ENCODE measurements at places on chromosomes 7 and 10.

- peak; percentile 76 for DNase-seq
These were observed 33.3 kb downstream of the GET4 start for GRCh38 chr7:909358-910329.

DNA sequence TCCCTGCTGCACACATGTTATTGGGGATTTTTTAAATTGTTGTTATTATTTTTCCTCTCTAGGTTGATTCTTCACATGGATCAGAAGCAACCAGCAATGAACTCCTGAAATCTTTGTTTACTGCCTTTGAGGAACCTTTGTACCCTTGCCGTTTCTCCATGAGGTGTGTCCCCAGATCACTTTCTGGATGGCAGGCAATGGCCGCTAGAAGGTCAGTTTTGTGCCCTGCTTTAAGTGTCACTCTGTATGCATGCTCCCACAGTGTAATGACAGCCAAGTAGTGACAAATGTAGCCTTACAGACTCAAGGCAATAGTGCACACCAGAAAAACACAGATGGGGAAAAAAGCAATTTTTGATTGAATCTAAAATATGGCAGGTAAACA, 47.7 kb upstream of the NRP1 start:
- DNase-seq = no peak

DNA sequence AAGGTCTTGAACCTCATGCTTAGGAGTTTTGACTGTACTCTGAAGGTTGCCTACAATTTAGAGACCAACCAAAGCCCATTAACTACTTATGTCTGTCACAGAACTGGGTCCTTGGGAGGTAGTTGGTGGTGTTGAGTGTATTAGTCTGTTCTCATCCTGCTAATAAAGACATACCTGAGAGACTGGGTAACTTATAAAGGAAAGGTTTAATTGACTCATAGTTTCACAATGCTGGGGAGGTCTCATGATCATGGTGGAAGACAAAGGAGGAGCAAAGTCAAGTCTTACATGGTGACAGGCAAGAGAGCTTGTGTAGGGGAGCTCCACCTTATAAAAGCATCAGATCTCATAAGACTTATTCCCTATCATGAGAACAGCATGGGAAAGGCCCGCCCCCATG, 319.6 kb upstream of the ZMIZ1 start:
- no peak for DNase-seq

DNA sequence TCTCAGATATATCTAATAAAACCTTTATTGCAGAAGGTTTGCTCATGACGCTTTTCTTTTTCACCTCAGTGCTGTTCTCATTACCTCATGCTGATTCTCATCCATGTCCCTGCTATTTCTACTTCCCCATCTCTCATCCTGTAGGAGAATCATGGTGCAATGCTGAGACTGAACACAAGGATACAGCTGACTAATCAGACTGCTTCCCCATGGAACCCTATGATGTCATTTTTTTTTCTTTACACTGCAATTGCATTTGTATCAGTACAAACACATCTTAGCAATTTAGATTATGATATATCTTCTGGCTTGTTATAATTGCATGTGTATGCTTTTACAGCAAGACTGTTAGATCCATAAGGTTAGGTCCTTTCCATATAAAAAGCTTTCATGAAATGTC, 93.7 kb downstream of the SEMA3A start:
- peak; percentile 18 for DNase-seq

DNA sequence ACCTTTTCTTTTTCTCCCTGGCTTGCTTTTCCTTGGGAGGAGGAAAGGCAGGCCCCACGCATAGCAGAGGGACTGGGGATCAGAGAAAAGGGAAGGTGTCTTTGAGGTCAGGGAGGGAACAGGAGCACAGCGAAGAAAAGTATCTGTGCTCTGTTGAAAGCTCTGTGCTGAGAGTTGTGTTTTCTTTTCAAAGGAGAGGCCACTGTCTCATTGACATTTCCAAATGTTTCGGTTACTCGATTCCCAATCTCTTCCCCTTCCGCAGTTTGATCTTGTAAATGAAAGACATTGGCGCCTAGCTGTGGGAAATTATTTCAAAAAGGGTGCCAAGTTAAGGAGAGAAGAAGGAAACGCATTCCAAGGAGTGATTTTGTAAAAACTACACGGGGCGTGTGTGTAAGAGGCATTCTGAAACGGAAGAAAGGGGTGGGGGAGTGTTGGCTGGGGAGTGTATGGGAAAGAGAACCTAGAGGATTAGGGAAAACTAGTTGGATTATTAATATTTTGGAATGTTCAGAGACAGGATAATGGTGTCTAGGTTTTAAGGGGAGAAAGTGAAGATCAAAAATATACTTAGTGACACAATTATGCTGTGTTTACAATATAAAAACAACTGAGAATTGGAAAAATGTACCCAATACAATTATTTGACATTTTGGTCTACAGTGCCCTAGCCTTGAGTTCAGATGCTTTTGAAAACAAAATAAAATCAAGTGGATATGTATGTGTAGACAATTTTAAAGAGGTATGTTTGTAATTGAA, 708 bp downstream of the KLHDC10 start:
- DNase-seq = peak; percentile 54

GRCh38 chr7:34168013-34168412, 262.7 kb downstream of the BMPER start:
- DNase-seq = no peak

DNA sequence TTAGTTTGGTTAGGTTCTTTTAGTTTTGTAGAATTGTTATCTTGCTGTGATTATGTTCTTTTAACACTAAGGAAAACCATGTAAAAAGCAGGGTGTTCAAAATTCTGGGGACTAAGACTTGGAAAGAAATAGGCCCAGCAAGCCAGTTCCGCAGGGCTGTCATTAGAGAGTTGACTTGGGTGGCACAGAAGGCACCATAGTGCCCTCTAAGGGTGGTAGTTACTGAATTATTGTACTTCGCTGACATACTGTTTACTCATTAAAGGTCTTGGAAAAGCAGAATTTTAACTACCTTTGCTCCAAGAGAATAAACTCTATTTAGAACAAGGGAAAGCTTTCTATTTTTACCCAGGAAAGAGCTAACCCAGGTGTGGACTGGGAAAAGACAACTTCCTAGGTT, 86.5 kb downstream of the OTUD1 start:
- DNase-seq = peak; percentile 35

DNA sequence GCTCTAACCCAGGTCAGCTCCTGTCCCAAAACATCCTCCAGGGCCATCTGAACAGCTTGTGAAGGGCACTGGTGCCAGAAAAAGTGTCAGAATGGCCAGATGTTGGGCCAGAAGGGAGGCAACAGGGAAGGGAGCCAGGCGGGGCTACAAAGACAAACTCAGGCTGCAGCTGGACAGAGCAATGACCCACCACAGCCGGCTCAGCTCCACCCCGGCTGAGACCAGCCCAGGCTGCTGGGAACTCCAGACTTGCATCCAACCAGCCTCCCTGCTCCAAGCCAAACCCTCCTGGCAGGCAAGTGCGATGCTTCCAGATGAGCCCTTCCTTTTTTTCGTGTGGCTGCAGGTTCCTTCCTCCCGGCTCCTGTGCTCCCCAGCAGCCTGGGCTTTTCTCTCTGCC, 466.9 kb downstream of the PTPRN2 start:
- DNase-seq = no peak

GRCh38 chr10:121501796-121502195, 96.4 kb downstream of the FGFR2 start:
- DNase-seq = no peak

DNA sequence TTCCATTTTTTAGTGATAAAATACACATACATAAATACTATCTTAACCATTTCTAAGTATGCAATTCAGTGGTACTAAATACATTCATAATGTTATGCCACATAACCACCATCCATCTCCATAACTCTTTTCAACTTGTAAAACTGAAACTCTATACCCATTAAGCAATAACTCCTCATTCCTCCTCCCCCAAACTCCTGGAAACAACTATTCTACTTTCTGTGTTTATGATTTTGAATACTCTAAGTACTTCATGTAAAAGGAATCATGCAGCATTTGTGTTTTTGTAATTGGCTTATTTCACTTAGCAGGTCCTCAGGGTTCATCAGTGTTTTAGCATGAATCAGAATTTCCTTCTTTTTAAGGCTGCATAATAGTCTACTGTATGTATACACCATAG, 131.8 kb downstream of the TES start:
- no peak for DNase-seq

GRCh38 chr10:106609470-106610266, 554.8 kb downstream of the SORCS1 start:
- DNase-seq = peak; percentile 31

GRCh38 chr10:1659221-1659791, 78.0 kb downstream of the ADARB2 start:
- no peak for DNase-seq

- DNase-seq = no peak
These were observed 101.9 kb downstream of the COL28A1 start for GRCh38 chr7:7433811-7434210.

DNA sequence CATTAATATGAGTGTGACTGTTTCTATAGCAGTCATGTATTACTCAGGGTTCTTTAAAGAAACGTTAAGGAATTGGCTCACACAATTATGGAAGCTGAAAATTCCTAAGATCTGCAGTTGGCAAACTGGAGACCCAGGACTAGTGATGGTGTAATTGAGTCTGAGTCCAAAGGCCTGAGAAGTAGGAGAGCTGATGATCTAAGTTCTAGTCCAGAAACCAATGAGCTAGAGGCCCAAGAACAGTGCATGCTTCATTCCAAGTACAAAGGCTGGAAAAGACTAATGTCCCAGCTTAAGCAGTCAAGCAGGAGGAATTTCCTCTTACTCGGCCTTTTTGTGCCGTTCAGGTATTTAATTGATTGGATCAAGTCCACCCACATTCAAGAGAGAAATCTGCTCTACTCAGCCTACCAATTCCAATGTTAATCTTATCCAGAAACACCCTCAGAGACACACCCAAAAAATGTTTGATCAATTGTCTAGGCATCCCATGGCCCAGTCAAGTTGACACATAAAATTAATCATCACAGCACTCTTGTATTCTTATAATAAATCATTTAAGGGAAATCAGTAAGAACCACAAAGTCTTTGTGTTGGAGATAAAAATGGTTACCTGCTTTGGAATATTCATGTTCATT, 312.1 kb downstream of the PRKG1 start:
- DNase-seq = no peak

DNA sequence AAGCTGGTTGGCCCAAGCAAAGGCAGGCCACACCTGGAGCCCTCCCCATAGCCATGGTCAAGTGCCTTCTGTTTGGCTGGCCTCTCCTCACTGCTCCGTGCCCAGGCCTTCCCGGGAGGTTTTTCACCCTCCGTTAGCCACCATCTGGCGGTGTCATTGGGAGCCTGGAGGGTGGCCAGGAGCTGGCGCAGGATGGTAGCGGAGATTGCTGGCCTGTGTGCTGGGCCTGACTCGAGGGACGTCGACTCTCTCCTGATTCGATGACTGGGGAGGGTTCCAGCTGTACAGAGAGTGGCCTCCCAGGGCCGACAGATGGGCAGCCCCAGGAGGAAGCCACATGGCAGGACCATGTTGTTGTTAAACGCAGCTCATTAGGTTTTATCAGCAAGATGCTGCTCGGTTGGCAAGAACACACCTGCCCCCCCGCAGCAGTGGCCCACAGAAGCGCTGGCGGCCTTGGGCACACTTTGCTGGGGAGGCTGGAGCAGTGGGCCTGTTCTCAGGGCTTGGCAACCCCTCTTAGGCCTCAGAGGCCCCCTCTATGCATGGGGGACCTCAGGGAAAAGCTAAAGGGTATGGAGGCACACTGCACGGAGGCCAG, 64.0 kb upstream of the CACUL1 start:
- DNase-seq = no peak

- no peak for DNase-seq
These were observed 541 bp upstream of the PFKFB3 start for GRCh38 chr10:6202098-6202683.

DNA sequence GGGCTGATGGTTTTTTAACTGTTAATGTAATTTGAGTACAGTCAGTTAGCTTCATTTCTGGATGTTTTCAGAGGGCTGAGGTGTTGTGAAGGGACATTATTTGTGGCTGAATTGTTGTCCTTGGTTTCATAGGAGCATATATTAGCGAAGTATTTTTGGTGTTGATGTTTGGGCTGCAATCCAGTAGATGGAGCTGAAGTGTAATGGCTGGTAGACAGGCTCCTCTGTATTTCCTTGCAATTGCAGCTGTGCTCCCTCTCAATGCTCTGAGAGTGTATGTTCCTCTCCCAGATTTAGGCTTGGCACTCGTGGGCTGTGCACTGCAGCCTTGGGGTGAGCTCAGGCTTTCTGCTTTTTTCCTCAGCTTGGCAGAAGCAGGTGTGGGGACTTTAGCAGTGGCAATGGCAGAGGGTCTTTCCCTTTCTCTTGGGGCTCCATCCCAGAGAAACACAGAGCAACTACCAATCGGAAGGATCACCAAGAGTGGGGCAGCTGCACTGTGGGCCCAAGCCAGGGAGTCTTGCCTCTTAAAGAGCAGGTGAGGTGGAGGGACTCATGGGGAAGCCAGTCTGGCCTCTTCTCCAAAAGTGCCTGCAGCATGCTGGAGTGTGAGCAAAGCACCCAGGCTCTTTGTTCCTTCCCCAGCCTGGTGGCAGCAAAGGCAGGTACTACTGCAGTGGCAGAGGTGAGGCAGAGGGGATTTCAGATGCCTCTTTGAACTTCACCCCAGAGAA, 544.4 kb downstream of the SH2D4B start:
- DNase-seq = peak; percentile 43

GRCh38 chr7:137684776-137685175, 162.0 kb downstream of the DGKI start:
- no peak for DNase-seq

DNA sequence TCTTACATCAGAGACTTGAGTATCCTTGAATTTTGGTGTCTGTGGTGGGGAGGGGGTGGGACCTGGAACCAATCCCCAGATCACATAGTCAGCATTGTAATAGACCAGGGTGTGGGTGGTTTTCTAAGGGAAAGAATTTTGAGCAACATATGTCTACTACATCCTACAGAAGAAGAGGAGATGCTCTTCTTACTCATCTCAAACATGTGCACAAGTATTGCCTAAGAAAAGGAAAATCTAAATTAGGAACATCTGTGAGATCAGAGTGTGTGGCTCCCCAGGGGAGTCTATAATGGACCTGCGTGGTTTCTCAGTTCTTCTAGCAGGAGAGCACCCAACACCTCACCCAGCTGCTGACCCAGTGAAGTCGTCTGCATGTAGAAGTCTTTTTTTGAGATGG, 148.8 kb downstream of the CCDC3 start:
- DNase-seq = no peak

DNA sequence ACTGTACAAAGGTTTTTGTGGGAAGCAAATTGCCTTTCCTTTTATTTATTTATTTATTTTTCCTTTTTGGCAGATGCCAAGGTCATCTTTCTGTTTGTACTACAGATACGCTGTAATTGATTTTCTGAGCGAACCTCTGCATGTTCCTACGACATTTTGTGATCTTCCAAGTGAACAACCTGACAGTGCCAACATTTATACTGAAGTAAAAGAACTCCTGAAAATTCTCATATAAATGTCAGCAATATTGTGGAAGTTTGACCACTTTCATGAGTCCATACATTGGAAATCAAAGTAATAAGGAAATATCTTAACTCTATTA, 86.8 kb upstream of the EEPD1 start:
- DNase-seq = no peak
